Stimulated activated naive B cell treated with anti-CD40 and anti-IgM and Interleukin-4, amounts not matched to agents 10 μg/mL and 1 μg/mL and 100 μg/mL, for 72 hours (primary cell): ENCODE measurements at places on chromosomes 2 and 18.
A peak's percentile ranks its signal among the peaks of the same experiment; 100 is the strongest.

DNA sequence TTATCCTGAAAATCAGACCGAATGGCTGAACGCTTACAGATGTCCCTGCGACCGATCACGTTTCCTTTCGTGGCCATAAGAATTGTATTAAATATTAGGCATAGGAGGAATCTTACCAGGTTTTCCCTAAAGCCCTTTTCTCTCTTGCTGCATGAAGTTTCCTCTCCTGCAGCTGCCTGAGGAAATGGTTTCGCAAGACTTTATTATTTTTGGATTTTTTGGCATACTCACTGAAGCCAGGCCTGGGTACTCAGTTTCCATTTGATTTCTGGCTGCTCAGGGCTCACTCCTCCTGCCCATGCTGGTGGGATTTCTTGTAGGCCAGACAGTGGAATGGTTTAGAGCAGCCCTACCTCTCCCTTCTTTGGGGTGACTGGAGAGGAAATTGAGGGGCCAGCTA is 114.0 kb downstream of the KLHL29 start:
- DNase-seq: no peak
- no peaks in the 10 kb centered on the region for H3K36me3 ChIP-seq
- no peak overlapping the region for H3K4me3 ChIP-seq
- peaks cover 2% of the 10 kb centered on the region for H3K4me1 ChIP-seq
- H3K27me3 ChIP-seq: peaks cover 20% of the 10 kb centered on the region

GRCh38 chr18:12336887-12337286 is 28.8 kb downstream of the TUBB6 start:
- H3K27ac ChIP-seq: no peak overlapping the region
- no peaks in the 10 kb centered on the region for H3K4me1 ChIP-seq
- no peak for DNase-seq

GRCh38 chr2:120350801-120351320 is 4.9 kb downstream of the INHBB start:
- DNase-seq: no peak
- no peaks in the 10 kb centered on the region for H3K36me3 ChIP-seq
- H3K27ac ChIP-seq: no peak overlapping the region
- peaks cover 65% of the 10 kb centered on the region for H3K27me3 ChIP-seq

DNA sequence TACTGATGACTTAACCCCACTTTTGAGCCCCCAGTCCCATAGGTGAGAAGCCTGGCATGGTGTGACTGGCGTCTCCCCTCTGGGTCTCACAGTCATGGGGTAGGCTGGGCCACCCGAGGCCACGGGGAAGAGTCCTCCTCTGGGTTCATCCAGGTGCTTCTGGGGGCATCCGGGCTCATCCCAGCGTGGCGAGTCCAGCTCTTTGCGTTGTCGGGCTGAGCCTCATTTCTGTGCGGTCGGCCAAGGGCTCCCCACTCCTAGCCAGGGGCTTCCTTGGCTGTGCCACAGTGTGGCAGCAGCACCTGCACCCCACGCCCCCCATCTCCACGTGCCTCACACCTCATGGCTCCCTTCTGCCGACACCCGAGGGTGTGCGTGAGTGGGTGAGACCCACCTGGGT is 27.6 kb upstream of the SNED1 start:
- H3K4me3 ChIP-seq: no peak overlapping the region
- H3K27ac ChIP-seq: no peak overlapping the region
- no peaks in the 10 kb centered on the region for H3K4me1 ChIP-seq

DNA sequence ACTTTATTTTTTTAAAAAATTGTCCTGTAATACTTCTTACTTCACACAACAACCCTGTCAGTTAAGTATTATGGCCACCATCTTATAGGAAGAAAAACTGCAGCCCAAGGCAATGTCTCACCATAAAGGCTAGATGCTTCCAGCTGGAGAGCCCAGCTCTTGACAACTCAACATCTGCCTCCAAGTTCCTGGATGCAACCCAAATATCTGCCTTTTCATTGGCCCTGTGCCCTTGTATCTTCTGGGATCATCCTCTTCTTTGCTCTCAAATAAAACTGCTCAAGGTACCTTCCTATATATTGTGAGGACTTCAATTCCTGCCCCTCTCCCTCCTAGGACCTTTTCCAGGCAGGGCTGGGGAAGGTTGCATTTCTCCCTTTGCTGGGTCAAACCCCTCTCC is 69.5 kb downstream of the BIN1 start:
- no peaks in the 10 kb centered on the region for H3K36me3 ChIP-seq
- DNase-seq: no peak
- H3K27me3 ChIP-seq: no peaks in the 10 kb centered on the region
- peaks cover 12% of the 10 kb centered on the region for H3K4me1 ChIP-seq

DNA sequence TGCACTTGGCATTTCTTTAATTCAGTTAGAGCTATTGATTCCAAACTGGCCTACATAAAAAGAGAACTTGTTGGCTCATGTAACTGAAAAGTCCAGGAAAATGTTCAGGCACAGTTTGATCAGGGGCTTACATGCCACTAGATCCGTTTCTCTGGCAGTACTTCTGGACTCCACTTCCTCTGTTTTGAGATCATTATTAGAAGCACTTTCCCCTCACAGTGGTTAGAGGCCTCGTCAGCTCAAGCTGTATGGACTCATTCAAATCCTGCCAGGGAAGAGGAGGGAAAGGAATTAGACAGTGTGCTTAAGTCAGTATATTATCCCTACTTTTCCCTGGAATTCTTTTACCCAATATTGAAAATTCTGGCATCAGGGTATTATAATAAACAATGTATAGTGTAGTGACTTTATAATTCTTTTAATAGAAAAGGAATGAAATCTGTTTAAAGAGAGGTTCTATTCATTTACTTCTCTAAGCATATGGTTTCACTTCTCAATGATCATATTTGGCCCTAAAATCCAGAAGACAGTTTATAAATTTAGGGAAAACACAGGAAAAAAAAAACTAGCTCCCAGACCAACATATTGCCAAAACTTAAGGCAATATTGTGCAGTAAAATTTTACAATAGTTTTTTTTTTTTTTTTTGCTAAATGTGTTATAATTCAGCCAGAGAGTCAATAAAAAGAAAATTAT is 92.0 kb downstream of the ARMC9 start:
- peaks cover 23% of the 10 kb centered on the region for H3K36me3 ChIP-seq
- H3K4me1 ChIP-seq: peaks cover 11% of the 10 kb centered on the region
- no peak overlapping the region for H3K27ac ChIP-seq
- no peaks in the 10 kb centered on the region for H3K27me3 ChIP-seq
- no peak for DNase-seq
- H3K4me3 ChIP-seq: no peak overlapping the region

- H3K36me3 ChIP-seq: peaks cover 27% of the 10 kb centered on the region
- H3K4me1 ChIP-seq: no peaks in the 10 kb centered on the region
- H3K4me3 ChIP-seq: no peak overlapping the region
- no peaks in the 10 kb centered on the region for H3K27me3 ChIP-seq
- H3K27ac ChIP-seq: no peak overlapping the region
- no peak for DNase-seq
Measured at GRCh38 chr2:69368588-69368987, 18.4 kb downstream of the GFPT1 start.

GRCh38 chr2:24409700-24410556 is 49.6 kb upstream of the ITSN2 start:
- peaks cover 6% of the 10 kb centered on the region for H3K4me1 ChIP-seq
- H3K36me3 ChIP-seq: no peaks in the 10 kb centered on the region
- DNase-seq: peak; percentile 33
- no peak overlapping the region for H3K4me3 ChIP-seq
- no peak overlapping the region for H3K27ac ChIP-seq

GRCh38 chr2:239814116-239814860 is 210.9 kb downstream of the NDUFA10 start:
- H3K36me3 ChIP-seq: no peaks in the 10 kb centered on the region
- H3K4me1 ChIP-seq: no peaks in the 10 kb centered on the region
- no peak for DNase-seq
- H3K27me3 ChIP-seq: peaks cover 8% of the 10 kb centered on the region
